ENCODE measurements at places on chromosomes 4 and X. TPM values are rescaled to one million over a fixed set of nuclear protein-coding genes. Genes with fewer than 3 reads are reported as not detected.
A peak's percentile ranks its signal among the peaks of the same experiment; 100 is the strongest.

FNIP2 gene
- total RNA-seq, result 30.8 TPM

CENPVL3 gene
- total RNA-seq, result not detected

DNAAF6 gene
- total RNA-seq, result not detected

CENPVL2 gene
- not detected for total RNA-seq

TAF7L gene
- 1.9 TPM for total RNA-seq

SSX2B gene
- not detected for total RNA-seq

PRRG1 gene
- total RNA-seq, result 3.8 TPM

AKAP4 gene
- total RNA-seq, result not detected

ARHGAP10 gene
- total RNA-seq, result 39.9 TPM

PRR32 gene
- total RNA-seq, result not detected

UTP14A gene
- total RNA-seq, result 11.3 TPM

- H3K4me1 ChIP-seq, result no peaks in the 10 kb centered on the region
- DNase-seq, result no peak
- H3K4me3 ChIP-seq, result no peak overlapping the region
- no peak overlapping the region for H3K27ac ChIP-seq
- no peaks in the 10 kb centered on the region for H3K27me3 ChIP-seq
- H3K36me3 ChIP-seq, result no peaks in the 10 kb centered on the region
These were observed 17.4 kb upstream of the EIF4E start for GRCh38 chr4:98946359-98946758.

DNA sequence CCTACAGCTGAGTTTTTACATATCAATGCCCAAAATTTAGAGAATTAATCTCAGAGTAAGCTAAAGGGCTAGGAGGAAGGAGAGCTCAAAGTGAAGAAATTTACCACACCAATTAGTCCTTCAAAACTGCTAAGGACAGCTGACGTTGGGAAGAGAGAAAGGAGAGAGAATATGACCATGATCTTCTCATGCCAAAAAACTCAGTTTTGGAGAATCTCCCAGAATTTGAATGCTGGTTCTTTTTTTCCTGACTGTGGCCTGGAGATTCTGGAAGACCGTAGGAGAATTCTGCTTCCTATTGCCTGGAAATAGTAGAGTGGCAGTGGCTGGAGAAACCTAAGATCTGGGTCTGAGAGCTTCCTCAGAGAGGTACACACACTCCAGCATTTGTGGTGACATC lies 834.4 kb upstream of the SLIT2 start:
- H3K4me3 ChIP-seq, result no peak overlapping the region
- DNase-seq, result no peak
- no peaks in the 10 kb centered on the region for H3K4me1 ChIP-seq

GRCh38 chr4:78291277-78291676 lies 234.2 kb downstream of the FRAS1 start:
- H3K4me1 ChIP-seq, result peaks cover 13% of the 10 kb centered on the region
- H3K27me3 ChIP-seq, result no peaks in the 10 kb centered on the region
- no peak overlapping the region for H3K4me3 ChIP-seq
- no peak for DNase-seq
- H3K27ac ChIP-seq, result no peak overlapping the region

GRCh38 chrX:153953342-153953830 lies 8.9 kb upstream of the RENBP start:
- no peaks in the 10 kb centered on the region for H3K4me1 ChIP-seq
- H3K36me3 ChIP-seq, result peaks cover 84% of the 10 kb centered on the region
- H3K27me3 ChIP-seq, result no peaks in the 10 kb centered on the region
- no peak overlapping the region for H3K4me3 ChIP-seq
- no peak overlapping the region for H3K27ac ChIP-seq
- no peak for DNase-seq

- H3K36me3 ChIP-seq, result no peaks in the 10 kb centered on the region
- H3K27me3 ChIP-seq, result no peaks in the 10 kb centered on the region
- DNase-seq, result no peak
- no peak overlapping the region for H3K4me3 ChIP-seq
- no peaks in the 10 kb centered on the region for H3K4me1 ChIP-seq
These were observed 337.3 kb upstream of the HS3ST1 start for GRCh38 chr4:11765849-11766453.

- H3K4me1 ChIP-seq, result no peaks in the 10 kb centered on the region
- no peak overlapping the region for H3K4me3 ChIP-seq
- no peak overlapping the region for H3K27ac ChIP-seq
- no peaks in the 10 kb centered on the region for H3K27me3 ChIP-seq
- H3K36me3 ChIP-seq, result no peaks in the 10 kb centered on the region
These were observed 74.8 kb upstream of the PASD1 start for GRCh38 chrX:151488677-151489076.

DNA sequence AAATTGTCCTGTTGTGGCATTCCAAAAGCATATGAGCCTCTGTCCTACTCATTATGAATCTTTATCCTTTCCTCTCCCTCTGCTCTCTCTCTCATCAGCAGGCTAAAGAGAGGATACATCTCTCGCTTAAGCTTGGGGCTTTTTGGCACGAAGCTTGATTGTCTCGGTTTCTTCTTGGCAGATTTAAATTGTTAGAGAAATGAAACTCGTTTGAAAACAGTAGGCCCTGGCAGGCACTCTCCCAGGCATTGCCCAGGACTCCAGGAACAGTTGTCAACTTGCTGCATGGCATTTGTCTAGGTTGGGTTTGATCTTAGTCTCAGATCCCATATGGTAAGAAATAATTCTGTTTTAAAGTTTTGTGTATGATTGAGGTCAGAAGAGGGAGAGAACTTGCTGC lies 35.5 kb downstream of the NAA11 start:
- no peaks in the 10 kb centered on the region for H3K36me3 ChIP-seq
- H3K27ac ChIP-seq, result no peak overlapping the region
- H3K27me3 ChIP-seq, result no peaks in the 10 kb centered on the region
- no peak for DNase-seq

DNA sequence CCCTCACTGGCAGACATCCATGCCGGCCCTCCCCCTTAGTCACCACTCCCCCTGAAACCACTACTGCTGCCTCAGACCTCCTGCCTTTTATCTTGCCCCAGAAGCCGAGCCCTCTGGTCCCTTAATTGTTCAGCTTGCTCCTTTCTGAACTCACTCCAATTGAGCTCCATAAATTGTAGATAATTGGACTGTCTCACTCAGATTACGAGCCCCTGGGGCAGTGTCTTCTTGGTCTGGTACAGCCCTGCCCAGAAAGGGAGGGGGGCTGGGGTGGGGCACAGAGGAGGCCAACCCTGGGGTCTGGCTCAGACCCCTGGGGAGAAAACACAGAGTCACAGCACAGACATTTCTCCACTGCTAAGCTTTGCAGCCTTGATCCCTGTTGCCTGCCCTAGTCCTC lies 39.4 kb downstream of the NALF2 start:
- H3K27me3 ChIP-seq, result no peaks in the 10 kb centered on the region
- H3K36me3 ChIP-seq, result no peaks in the 10 kb centered on the region
- no peak overlapping the region for H3K4me3 ChIP-seq
- H3K4me1 ChIP-seq, result no peaks in the 10 kb centered on the region
- DNase-seq, result no peak
- no peak overlapping the region for H3K27ac ChIP-seq

DNA sequence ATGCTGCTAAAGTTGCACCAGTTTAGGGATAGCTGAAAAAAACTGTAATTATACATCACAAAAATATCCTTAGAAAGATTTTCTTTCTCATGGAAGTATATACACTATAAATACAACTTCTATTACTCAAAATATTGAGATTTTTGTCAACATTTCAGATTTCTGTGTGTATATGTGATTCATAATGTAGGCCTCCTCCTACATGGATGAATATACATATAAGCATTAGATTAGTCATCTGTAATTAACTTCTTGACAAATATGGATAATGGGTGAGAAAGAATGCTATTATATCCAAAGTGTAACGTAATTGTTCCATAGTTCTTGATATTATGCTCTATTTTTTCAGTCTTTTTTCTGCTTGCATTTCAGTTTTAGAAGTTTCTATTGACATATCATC lies 124.9 kb downstream of the CBLL2 start:
- H3K27me3 ChIP-seq, result no peaks in the 10 kb centered on the region
- H3K36me3 ChIP-seq, result no peaks in the 10 kb centered on the region
- no peak overlapping the region for H3K4me3 ChIP-seq
- no peak for DNase-seq
- H3K4me1 ChIP-seq, result no peaks in the 10 kb centered on the region
- H3K27ac ChIP-seq, result no peak overlapping the region

DNA sequence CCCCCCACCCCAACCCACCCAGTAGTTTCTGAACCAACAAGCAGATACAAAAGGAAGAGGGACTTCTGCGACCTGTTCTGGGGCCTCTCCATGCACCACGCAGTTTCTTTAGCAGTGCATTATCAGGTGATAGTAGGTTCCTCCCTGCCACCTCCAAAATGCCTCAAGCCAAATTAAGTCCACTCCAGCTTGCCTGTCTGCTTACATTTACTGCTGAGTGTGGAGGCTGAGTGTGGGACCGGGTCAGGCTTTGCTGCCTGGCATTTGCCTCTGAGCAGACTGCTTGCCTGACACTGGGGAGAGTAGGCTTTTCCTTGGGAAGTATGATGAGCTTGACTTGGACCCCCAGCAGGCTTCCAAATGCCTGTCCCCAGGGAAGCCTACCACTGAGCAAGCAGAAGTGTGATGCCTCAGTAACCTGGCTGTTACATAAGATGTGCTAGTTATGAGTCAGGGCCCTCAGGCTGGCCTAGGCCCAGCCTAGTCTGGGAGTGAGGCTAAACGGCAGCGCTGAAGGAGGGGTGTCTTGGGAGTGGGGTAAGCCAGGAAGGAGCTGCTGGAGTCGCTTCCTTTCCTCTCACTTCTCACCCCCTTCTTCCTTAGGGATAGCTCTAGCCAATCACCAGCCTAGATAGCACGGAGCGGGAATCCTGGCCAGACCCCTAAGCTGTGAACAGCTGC lies 9.0 kb downstream of the TSC22D3 start:
- no peak for DNase-seq
- H3K27ac ChIP-seq, result no peak overlapping the region
- H3K36me3 ChIP-seq, result no peaks in the 10 kb centered on the region
- H3K4me1 ChIP-seq, result peaks cover 11% of the 10 kb centered on the region
- H3K4me3 ChIP-seq, result no peak overlapping the region

- no peak overlapping the region for H3K27ac ChIP-seq
- no peaks in the 10 kb centered on the region for H3K27me3 ChIP-seq
These were observed 81.1 kb downstream of the FRAS1 start for GRCh38 chr4:78138252-78138651.

DNA sequence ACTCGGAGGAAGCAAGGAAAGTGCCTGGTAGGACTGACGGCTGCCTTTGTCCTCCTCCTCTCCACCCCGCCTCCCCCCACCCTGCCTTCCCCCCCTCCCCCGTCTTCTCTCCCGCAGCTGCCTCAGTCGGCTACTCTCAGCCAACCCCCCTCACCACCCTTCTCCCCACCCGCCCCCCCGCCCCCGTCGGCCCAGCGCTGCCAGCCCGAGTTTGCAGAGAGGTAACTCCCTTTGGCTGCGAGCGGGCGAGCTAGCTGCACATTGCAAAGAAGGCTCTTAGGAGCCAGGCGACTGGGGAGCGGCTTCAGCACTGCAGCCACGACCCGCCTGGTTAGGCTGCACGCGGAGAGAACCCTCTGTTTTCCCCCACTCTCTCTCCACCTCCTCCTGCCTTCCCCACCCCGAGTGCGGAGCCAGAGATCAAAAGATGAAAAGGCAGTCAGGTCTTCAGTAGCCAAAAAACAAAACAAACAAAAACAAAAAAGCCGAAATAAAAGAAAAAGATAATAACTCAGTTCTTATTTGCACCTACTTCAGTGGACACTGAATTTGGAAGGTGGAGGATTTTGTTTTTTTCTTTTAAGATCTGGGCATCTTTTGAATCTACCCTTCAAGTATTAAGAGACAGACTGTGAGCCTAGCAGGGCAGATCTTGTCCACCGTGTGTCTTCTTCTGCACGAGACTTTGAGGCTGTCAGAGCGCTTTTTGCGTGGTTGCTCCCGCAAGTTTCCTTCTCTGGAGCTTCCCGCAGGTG lies 637 bp downstream of the AR start:
- peaks cover 10% of the 10 kb centered on the region for H3K4me1 ChIP-seq
- H3K36me3 ChIP-seq, result no peaks in the 10 kb centered on the region
- H3K27me3 ChIP-seq, result peaks cover 3% of the 10 kb centered on the region
- peak overlapping the region; percentile 65 for H3K27ac ChIP-seq

DNA sequence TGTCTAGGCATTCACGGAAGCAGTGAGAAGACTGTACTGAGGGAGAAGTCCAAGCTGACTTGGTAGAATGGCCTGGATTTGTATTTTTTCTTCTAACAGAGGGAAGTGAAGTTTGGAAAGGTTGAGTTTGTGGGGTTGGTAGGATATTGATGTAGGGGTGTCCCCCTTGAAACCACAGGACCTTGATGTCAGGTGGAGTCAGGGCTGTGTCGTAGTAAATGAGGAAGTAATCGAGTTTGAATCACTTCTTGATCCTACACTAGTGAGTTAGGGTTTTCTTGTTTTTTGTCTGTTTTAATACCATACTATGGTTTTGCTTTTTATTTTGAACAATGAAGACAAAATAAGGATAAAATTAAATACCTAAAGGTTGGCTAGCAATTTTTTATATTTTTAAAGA lies 30.1 kb upstream of the ANAPC4 start:
- H3K4me3 ChIP-seq, result no peak overlapping the region
- no peaks in the 10 kb centered on the region for H3K4me1 ChIP-seq

DNA sequence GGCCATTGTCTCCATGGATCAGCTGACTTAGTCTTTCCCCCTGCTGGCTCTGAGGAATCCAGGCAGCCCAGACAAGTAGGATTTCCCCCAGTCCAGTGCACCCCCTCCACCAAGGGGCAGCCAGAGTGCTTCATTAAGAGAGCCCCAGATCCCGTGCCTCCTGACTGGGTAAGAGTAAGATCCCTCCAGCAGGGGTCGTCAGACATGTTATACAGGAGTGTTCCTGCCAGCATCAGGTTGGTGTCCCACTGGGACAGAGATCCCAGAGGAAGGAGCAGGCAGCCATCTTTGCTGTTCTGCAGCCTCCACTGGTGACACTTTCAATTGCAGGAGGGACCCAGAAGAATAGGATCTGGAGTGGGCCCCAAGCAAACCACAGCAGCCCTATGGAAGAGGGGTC lies 29.0 kb upstream of the INPP4B start:
- H3K27ac ChIP-seq, result no peak overlapping the region
- H3K27me3 ChIP-seq, result no peaks in the 10 kb centered on the region
- no peak overlapping the region for H3K4me3 ChIP-seq
- DNase-seq, result no peak

- H3K27ac ChIP-seq, result peak overlapping the region; percentile 75
- no peak for DNase-seq
- H3K4me3 ChIP-seq, result no peak overlapping the region
- H3K4me1 ChIP-seq, result peaks cover 15% of the 10 kb centered on the region
- H3K27me3 ChIP-seq, result no peaks in the 10 kb centered on the region
- H3K36me3 ChIP-seq, result no peaks in the 10 kb centered on the region
These were observed 12.9 kb downstream of the TLR10 start for GRCh38 chr4:38769857-38770256.

All from suprapubic skin (tissue), 4 donors.